ENCODE measurements at places on chromosomes 3 and 15.

GRCh38 chr3:186414735-186415419 lies 52.8 kb upstream of the DGKG start:
- DNase-seq, result peak; percentile 77

DNA sequence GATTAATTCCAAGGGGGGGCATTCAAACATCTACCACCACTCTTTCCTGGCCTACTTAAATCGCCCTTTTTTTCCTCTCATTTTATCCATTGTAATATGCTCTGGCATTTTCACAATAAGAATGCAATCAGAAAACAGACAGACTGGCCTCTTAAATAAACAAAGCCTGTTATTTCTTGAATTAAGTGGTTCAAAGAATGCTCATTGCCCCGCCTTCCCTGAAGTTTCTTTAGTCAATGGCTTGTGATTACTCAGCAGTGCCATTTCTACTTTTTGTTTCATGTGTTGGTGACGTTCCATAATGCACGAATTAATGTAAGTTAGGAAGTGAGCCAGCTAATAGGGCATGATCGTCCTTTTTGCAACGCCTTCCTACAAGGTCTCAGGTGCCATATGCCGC lies 68.0 kb downstream of the FBN1 start:
- DNase-seq, result no peak

DNA sequence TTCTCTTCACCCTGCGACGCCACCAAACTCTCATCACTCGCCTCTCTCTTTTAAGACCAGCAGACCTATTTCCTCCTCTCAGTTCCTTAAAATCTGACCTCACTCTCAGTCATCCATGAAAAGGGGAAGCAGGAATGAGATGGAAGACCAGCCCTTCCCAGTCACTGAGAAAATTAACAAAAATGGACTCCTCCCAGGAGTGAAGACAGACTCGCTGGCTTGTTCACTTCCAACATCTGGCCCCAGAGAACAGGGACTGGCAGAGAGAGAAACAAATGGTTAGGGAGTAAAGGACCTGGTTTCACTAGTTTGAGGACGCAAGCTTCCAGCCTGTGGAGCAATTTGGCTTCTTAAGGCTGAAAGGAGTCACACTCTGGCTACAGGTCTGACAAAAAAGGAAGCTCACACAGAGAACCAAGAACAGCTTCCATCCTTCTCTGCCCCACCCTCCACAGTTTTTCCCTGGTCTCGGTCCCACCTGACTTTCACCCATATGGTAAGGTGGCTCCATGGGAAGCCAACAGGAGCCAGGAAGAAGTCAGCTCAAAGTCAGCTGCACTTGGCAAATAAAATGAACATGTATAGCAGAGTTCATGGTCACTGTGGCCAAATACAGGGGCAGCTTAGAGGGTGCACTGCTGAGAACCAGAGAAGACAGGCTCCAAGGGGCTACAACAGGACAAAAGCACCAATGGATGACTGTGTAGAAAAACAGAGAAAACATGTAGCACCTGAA lies 57.2 kb downstream of the ITGB5 start:
- DNase-seq, result peak; percentile 52

GRCh38 chr3:79824166-79824565 lies 56.4 kb upstream of the ROBO1 start:
- no peak for DNase-seq

Measured in fibroblast of the aortic adventitia (primary cell).